Stimulated activated CD8-positive, alpha-beta memory T cell treated with anti-CD3 and anti-CD28 coated beads, Interleukin-2, amount 100 ng/mL, for 1 hour (primary cell): ENCODE measurements at places on chromosomes 2 and 18.
A peak's percentile ranks its signal among the peaks of the same experiment; 100 is the strongest.

GRCh38 chr2:133887676-133888040 lies 319.4 kb upstream of the NCKAP5 start:
- no peak for DNase-seq

DNA sequence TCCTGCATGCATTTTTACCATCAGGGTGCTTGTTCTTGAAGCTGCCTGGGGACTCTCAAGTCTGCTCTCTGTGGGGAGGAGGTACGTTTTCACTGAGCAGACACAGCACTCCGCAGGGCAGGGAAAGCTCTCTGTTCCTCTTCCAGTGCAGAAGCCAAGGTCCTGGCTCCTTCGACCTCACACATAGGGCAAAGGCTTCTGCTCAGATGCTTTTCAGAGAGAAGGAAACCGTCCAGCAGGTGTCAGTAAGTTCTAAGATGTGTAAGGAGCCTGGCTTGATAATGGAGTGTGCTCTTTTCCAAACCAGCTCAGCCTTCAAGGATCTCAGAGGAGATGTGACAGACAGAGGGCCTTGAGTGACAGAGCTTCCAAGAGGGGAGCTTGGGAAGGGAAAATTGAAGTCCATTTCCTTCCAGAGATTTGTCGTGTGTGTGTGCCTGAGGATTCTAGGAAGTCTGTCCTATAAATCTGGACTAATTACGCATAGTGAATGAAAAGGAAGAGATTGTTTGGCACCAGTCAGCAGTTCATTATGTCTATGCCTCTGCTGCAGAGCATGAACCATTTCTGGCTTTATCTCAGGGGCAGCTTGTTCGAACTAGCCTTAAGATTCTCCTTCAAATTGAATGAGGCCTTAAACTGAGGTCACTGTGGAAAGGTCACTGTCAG lies 67.3 kb upstream of the UPP2 start:
- no peak for DNase-seq

- peak; percentile 46 for DNase-seq
These were observed 188.1 kb downstream of the ARL4C start for GRCh38 chr2:234308813-234309195.

DNA sequence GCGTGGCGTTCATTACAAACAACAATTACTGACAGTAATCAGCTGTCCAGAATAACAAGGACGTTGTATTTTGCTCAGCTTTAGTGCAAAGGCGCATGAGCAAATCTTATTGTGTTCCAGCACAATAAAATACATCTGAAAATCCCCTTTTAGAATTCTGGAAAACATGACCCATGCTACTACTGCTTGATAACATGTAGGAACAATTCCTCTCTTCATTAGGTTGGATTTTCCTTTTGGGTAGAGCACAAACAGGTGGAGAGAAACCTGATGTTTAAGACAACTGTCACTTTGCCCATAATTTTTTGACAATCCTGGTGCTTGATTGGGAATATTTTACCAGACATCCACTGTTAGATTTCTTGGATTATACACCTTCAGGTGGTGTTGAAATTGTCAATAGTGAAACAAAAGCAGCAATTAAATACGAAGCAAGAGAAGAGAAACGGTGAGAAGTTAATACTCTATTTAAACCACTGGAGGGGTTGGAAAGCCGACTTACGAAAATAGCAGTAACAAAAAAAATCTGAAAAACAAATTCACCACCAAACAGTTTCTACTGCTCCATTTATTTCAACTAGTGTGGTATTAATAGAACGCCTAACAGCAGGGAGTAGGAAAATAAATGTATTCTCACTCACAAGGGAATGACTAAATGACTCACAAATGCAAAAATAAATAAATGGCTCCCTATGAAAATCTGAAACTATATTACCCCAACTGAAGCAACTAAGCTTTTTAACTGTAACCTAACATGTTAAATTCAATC lies 102.7 kb downstream of the CPO start:
- DNase-seq: no peak

GRCh38 chr2:70399046-70399445 lies 97.2 kb upstream of the FAM136A start:
- DNase-seq: no peak

DNA sequence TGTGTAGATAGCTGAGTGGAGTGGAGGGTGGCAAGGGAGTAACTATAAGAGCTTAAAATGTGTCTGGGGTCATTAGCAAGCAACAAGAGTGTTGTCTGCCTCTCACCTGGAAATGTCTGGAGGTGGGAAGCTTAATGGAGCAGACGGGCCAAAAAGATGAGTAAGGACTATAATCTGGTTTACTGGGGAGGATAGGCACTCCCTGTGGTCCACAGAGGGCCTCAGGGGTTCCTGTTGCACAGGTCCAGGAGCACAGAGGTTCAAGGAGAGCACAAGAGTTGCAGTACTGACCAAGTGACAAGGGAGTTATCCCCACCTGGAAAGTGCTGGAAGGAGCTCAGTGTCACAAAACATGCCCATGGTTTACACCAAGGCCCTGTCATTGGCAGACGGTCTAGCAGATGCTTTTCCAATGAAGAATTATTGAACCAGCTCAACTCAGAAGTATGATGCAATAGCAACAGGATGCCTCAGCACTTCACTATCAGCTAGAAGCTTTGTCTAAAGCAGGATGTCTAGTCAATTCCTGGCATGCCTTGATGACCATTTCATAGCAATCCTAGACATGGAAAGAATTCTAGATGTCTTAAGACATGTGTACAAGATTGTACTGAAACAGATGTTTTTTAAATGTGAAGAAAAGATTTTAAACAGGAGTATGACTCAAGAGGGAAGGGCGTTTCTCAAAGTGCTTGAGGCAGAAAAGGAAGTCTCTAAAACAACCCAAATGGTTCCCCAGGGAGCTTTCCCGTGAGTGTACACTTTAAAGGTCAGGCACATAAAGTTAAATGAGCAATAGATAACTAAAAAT lies 62.9 kb upstream of the SERPINE2 start:
- no peak for DNase-seq

GRCh38 chr2:25358249-25358815 lies 16.6 kb upstream of the DNMT3A start:
- DNase-seq: no peak

- peak; percentile 18 for DNase-seq
These were observed 56.6 kb downstream of the EPG5 start for GRCh38 chr18:45910405-45911023.

DNA sequence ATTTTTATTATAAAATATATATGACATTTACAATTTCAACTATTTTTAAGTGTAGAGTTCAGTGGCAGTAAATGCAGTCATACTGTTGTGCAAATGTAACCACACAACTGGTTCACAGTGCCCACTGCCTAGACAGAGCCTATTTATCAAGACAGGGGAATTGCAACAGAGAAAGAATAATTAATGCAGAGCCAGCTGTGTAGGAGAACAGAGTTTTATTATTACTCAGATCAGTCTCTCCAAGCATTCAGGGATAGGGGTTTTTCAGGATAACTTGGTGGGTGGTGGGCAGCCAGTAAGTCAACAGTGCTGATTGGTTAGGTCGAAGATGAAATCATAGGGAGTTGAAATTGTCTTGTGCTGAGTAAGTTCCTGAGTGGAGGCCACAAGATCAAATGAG lies 200.3 kb downstream of the NYAP2 start:
- DNase-seq: no peak

- DNase-seq: no peak
These were observed 79.2 kb downstream of the SETBP1 start for GRCh38 chr18:44759925-44760342.

- DNase-seq: no peak
These were observed 32.3 kb upstream of the NDUFV2 start for GRCh38 chr18:9070212-9070611.

GRCh38 chr18:6719910-6720683 lies 9.4 kb upstream of the ARHGAP28 start:
- no peak for DNase-seq

DNA sequence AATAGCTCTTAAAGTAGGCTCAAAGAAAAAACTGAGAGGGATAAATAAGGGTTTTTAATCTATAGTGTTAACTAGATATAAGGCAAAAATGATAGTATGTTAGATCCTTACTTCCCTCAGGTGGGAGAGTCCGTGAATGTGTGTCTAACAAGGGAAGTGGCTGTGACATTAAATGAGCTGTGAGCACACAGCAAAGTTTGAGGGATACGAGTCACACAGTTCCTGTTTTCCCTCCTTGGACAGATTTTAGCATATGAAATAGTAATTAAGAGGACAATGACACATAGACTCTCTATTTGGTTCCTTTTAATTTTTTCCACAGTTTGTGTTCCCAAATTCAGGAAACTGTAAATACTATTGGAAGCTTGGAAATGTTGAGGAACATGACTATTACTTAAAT lies 148.4 kb upstream of the CAVIN2 start:
- DNase-seq: no peak

- DNase-seq: no peak
These were observed 223.7 kb downstream of the SOX11 start for GRCh38 chr2:5915881-5916310.

DNA sequence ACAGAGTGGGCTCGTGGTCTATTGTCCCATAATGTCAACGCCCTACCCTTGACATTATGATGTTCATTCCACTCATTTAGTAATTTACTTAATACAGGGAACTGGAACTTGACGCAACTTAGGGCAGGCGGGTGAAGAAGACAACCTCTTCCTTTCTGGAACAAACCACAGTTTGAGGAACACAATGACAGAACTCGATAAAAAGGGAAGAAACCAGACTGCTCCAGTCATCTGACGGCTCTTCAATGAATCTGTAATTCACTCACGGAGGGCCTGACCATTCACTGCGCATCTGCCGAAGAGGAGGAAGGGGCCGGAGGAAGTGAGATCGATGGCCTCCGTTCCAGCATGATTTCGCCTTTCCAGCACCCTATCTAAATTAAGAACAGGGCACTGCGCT lies 83.2 kb downstream of the BCL2 start:
- no peak for DNase-seq

GRCh38 chr18:62990653-62991052 lies 275.3 kb downstream of the PHLPP1 start:
- DNase-seq: no peak

DNA sequence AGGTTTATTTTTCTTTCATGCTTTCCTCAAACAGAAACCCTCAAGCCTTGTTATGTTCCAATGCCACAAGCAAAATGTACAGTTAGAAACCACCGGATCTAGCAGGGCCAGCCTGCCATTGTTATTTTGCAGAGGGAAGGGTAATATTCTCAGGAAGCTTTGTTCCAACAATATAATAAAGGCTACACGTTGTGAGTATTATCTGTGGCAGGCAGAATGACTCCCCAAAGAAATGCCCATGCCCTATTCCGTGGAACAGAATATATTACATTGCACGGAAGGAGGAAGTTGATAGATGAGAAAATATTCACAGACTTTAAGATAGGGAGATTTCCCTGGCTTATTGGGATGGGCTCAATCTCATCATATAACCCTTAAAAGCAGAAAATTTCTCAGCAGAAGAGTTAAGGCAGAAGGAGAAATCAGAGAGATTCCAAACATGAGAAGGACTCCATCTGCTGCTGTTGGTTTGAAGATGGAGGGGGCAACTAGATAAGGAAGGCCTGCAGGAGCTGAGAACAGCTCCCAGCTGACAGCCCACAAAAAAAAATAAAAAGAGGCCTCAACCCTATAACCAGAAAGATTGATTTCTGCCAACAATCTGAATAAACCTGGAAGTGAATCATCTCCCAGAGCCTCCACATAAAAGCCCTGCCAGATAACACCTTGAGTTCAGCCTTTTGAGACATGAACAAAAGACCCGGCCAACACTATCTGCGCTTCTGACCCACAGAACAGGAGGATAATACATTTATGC lies 466.6 kb downstream of the LPIN1 start:
- DNase-seq: no peak

- DNase-seq: no peak
These were observed 259.4 kb downstream of the HRH4 start for GRCh38 chr18:24719791-24720190.

DNA sequence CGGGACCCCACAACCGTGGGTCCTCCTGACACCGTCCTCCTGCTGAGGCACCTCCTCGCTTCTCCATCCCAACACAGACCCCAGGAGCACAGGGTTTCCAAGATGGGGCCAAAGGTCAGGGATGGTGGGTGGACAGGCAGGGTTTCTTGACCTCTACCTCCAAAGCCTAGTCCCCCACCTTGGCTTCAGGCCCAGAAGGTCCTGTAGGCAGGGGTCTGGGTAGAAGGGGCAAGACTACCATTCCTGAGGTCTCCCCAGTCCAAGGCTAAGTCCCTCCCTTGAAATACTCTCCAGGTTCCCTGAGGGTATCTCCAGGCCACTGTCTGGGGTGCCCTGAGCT lies 7.1 kb downstream of the CYP26B1 start:
- no peak for DNase-seq

DNA sequence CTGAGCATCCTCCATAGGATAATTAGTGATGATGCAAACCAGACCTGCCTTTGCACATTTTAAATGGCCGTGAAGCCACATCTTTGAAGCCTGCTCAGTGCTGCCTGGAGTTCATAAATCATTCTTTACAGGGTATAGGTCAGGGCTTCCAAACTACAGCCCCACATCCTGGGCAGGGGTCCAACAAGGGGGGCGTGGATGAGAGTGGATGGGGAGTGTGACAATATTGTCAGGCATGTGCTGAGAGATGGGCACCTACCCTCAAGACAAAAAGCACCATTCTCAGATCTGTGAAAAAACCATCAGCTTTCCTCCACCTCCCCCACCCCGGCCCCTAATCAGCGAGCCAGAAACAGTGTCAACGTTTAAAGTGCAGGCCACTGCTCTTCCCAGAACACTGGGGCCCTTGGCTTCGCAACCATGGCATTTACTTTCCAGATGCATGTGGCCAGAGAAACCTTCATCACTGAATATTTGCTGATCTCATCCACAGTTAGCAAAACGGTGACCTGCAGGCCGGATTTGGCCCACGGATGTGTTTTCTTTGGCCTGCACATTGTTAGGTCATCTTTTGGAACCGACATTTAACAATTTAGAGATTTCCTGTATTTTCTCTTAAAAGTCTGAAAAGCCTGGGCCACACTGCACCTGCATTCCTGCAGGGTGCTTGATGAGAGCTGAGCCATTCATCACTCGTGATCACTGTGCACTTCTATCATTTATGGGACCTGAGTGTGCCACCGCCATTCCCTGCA lies 130.7 kb downstream of the ANKRD44 start:
- DNase-seq: no peak

GRCh38 chr2:201520201-201520600 lies 68.7 kb downstream of the STRADB start:
- no peak for DNase-seq

DNA sequence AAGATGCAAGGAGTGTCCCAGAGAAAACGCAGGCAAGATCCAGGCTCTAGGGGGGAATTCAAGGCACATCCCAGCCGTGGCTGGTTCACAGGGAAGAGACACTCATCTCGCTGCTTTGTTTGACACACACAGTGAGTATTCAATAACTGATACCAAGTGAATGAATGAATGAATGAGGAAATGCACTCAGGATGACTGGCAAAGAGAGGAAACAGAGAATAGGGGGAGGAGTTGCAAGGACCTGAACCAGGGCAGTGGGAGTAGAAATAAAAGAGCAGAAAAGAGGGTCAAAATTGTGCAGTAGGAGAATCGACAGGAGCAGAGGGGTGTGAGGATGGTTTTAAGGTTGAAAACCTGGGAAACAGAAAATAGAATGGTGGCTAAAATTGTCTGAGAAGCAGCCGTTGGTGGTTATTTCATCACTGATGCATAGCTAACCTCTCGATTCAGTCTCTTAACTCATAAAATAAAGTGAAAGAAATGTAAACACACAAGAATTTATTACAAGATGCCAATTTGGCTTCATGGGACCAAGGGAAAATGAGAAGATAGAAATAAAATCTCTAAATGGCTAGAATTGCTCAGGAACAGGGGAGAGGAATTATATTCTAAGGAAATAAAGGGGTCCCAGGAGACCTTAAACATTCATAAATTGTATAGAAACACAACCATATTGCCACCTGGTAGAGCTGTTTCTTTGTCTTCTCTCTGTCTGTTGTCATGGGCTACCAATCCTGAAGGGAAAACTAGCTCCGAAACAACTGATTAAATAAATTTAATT lies 63.9 kb upstream of the PHLPP1 start:
- no peak for DNase-seq
